ENCODE measurements at places on chromosomes 11 and 22.

DNA sequence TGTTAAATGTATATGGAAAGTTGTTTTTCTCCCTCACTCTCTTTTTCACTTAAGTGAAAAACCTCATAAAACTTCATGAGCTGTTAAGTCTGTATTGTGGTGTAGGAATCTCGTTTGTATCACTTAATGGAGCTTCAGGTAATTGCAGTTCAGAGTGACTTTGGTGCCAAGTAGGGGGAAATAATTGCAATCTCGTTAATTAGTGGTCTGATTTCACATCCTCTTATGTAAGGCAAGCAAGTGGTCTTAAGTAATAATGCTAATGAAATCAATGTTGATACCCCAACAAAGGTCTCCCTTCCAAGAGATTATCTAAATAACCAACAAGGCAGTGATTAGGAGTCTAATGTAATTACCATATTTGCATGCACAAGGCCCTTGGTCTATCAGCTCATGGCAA is 174.2 kb upstream of the SORL1-AS1 start:
- no peak for DNase-seq

DNA sequence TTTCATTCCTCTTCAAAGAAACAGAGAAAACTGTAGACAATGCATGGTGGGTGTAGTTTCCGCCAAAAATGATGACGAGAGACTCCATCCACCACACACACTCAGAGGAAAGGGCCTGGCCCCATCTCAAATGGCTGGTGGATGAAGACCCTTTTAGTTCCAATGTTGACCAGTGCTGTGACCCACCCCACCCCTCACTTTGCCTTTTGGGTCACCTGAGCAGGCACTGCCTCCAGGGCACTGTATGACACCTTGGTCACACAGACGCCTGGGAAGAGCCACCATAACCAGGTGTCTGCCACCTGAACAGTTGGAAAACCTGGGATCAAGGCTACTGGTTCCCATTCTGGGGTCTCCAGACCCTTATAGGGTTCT is 121.3 kb downstream of the MPPED1 start:
- no peak for DNase-seq

DNA sequence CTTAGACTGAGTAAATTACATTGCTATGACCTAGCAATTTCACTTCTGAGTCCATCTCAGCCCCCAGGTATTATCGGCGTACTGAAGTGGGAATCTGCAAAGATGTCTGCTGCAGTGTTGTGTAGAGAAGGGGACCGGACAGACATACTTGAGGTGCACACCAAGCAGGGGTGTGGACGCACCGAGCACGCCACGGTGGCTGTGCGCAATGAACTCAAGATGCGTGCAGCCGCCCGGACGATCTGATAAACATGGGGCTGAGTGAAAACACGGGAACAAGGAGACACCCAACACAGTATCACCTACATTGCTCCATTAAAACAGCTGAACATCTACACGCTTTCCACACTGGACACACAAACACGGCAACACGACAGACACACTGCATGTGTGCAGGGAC is 454.3 kb downstream of the OPCML start:
- no peak for DNase-seq

GRCh38 chr11:122754553-122755322 is 83.6 kb upstream of the CRTAM start:
- peak; percentile 52 for DNase-seq

DNA sequence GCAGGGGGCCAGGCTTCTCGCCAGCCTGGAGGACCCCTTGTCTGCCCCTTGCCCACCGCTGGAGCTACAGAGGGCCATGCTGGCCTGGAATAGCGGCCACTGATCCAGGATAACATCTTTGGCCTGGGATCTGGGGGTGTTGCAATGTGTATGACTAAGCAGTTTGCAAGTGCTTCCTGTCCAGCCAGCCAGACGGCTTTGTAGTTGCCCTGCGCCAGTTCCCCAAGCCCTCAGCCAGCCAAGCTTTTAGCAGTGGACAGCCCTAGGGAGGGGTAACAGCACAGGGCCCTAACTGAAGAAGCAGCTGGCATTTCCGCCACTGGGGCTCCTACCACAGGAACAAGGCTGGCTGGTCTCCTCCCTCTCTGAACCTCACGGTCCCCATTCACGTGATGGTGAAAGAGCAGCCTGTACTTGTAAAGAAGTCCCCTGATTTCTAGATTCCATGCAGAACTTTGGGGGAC is 32.1 kb downstream of the UQCR10 start:
- DNase-seq = no peak

DNA sequence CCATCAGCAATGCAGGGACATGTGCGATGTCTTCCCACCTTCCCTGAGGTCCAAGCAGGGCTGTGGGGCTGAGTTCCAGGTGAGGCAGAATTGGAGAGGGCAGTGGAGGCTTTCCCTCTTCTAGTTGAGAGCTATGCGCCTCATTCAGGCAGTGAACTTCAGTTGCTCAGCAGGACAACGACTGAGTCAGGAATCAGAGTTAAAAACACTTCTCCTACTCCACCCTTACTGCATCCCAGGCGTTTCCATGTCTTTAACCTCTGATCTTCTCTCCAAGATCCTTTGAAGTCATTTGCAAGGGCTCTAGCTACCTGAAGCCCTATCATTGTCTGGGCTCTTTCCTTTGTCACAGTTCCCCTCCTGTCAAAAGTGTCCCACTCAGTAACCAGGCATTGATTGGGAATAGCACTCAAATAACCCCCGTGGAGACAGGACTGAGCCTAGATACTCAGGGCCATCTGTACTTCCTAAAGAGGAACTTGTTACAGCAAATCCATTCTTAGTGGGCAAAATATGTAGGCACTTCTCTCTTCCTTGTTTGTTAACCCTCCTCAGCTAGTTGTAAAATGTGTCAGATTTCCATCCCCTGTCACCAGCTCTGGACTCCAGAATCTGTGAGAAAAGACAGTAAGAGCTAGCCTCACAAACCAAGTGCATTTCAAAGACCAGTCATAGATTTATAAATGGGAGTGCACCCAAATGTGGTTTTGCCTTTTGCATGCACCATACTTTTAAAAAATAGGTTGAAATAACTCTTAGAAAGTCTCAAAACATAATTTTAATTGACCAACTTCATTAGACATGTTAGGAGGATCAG is 72.5 kb upstream of the MYO18B start:
- DNase-seq = no peak

DNA sequence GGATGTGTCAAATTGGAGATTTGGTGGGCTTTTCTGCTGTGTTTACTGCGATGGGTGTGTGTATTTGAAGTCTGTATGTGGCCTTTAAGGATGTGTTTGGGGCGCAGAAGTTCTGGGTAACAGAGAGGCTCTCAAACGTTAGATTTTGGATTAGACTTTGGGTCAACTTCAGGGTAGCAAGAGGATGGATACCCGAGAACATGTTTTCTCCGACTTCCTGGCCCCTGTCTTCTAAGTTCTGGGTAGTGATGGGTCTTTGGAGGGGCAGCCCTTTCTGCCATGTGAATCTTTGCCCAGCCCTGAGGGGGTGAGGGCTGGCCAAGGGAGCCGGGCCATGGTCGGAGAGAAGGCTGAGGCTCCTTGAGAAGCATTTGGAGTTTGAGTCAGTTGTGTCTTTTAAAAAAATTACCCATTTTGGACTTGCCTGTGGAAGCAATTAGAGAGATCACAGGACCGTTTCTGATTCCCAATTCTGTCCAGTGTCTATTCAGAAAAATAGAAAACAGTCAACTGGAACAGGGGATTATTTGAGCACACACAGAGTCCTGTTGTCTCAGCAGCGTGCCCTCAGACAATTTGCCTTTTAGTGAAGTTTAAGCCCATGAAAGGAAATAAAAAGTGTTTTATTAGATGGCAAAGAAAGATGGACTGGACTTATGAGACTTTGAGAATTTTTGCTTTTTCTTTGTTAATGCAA is 114.4 kb downstream of the PTPRJ start:
- no peak for DNase-seq

GRCh38 chr22:44401783-44402110 is 89.0 kb upstream of the SHISAL1 start:
- DNase-seq = no peak
